ENCODE measurements at places on chromosomes 1 and 21. TPM values are rescaled to one million over a fixed set of nuclear protein-coding genes. Genes with fewer than 3 reads are reported as not detected.

GRCh38 chr1:25796811-25797458 is 3.1 kb upstream of the SELENON start:
- DNase-seq: peak; percentile 75

- no peak for DNase-seq
Measured at GRCh38 chr1:59045636-59046035, 251.3 kb upstream of the FGGY start.

DNA sequence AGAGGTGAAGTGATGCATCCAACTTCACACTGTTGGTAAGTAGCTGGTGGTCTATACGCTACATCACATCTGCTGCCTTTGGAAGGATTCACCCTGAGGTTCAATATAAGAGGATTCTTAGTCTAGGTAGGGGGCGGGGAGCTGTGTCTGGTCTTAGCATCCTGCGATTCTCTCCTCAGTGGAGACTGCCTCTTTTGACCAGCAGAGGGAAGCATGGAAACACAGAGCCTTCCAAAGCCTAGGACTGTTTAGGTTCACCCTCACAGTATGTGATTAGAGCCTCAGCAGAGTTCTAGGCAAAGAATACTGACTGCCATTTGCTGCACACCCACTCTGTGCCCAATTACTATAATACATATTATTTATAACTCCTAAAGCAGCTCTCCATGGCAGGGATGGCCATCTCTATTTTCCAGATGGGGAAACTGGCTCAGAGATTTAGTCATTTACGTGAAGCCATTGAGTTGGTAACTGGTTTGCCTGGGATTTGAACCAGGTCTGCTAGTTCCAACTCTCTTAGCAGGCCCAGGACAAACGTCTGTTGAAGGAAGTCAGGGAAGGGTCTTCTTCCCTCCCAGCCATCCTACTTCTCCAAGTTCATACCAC is 28.9 kb upstream of the EFCAB14 start:
- DNase-seq: peak; percentile 62

DNA sequence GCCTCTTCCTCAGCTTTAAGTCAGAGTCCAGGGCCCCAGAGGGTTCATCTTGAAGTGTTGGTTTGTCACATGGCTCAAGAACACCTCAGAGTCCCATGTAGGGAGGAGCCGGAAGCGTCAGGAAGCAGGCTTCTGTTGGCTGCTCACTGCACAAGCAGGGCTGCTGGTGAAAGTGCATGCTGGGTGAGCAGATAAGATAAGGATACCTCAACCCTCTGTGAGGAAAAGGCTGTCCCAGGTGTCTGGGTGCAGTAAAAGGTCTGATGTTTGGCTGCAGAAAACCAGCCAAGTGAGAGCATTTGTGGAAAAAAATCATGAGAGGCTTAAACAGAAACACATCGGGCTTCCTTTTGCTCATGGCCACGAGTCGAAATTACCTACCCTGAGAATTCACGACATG is 6.2 kb upstream of the TEX35 start:
- DNase-seq: no peak

DNA sequence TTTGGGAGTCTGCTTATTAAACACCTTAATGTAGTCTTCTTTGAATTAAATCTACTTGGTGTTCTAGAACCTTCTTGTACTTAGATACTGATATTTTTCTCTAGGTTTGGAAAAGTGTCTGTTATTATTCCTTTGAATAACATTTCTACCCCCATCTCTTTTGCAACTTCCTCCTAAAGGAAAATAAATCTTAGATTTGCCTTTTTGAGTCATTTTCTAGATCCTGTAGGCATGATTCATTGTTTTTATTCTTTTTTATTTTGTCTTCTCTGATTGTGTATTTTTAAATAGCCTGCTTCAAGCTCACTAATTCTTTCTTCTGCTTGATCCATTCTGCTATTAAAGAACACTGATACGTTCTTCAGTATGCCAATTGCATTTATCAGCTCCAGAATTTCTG is 155.9 kb upstream of the NEGR1 start:
- no peak for DNase-seq

DNA sequence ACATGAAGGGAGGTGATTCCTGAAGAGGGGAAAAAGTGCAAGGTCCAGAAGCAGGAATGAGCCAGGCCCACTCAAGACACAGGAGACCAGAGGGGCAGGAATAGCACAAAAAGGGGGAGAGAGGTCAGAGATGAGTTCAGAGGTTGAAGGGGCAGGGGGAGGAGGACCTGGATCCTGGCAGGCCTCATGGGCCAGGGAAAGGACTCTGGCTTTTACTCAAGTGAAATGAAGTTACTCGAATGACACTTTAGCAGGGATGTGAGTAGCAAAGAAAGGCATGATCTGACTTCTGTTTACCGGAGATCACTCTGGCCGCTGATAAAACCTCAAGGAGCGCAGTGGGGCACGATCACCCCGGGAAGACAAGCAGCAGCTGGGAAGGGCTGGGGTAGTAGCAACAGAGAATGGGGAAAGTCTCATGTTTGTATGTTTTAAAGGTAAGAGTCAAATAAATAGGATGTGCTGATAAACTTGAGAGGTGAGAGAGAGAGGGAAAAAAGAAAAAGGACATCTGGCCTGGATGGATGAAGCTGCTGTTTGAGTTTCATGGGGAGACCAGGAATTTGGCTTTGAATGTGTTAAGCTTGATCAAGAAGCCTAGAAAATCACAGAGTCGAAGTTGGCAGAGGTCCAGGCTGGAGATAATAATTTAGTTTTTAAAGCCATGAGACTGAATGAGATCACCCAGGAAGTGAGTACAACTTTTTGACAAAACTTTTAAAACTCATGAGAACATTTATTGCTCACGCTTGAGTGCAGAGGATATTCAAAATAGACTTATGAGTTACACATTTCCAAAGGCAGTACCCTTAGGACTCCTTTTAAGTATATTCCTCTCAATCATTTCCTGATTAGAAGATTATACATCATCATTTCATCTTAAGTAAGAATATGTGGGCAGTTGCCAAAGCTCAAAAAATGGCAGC is 156.0 kb downstream of the RERE start:
- no peak for DNase-seq

DNA sequence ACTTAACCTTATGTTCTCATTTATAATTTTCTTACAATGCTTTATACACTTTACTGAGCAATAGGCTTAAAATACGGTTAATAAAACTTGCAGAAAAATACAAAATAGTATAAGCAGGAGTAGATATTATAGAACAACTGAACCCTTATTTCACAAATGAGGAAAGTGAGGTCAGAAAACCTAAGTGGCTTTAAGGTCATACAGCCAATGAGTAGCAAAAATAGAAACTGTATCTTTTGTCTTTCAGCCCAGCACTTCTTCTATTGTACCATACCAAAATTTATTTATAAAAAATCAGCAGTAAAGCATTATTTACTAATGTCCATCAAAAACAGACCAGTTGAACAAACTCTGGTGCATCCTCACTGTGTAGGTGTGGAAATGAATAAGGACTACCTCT is 11.6 kb downstream of the FBXO42 start:
- no peak for DNase-seq

ASAP3 gene
- polyA plus RNA-seq: 32.7 TPM

ADAMTSL4 gene
- 12.4 TPM for polyA plus RNA-seq

- DNase-seq: no peak
Measured at GRCh38 chr1:91616712-91617111, 116.1 kb downstream of the CDC7 start.

DNA sequence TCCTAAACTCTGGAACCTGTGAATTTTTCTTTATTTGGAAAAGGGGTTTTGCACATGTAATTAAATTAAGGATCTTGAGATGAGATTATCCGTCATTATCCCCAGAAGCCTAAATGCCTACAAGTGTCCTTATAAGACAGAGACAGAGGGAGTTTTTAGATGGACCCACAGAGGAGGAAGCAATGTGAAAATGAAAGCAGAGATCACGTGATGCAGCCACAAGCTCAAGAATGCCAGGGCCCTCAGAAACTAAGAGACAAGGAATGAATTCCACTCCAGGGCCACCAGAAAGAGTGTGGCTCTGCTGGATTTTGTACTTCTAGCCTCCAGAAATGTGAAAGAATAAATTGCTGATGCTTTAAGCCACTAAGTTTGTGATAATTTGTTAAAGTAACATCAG is 183.6 kb upstream of the UBE2U start:
- DNase-seq: no peak

GRCh38 chr1:68188644-68189340 is 43.5 kb downstream of the WLS start:
- DNase-seq: no peak

S100A1 gene
- 26.8 TPM for polyA plus RNA-seq

DNA sequence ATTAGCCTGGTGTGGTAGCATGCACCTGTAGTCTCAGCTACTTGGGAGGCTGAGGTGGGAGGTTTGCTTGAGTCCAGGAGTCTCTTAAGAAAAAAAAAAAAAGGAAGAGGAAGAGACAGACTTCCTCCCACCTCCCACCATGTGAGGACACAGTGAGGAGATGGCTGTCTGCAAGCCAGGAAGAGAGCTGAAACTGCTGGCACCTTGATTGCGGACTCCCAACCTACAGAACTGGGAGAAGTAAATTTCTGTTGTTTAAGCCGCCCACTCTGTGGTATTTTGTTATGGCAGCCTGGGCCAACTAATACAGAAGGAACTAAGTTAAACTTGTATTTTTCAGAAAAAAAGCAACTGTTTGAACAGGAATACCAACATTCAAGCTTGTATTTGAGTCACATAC is 21.7 kb downstream of the DOP1B start:
- DNase-seq: no peak

GRCh38 chr1:7478142-7478790 is 292.8 kb upstream of the VAMP3 start:
- no peak for DNase-seq

GRCh38 chr1:243917177-243917862 is 67.3 kb upstream of the AKT3 start:
- DNase-seq: peak; percentile 32

SWT1 gene
- polyA plus RNA-seq: 8.9 TPM

AZIN2 gene
- 7.8 TPM for polyA plus RNA-seq

ALDH9A1 gene
- polyA plus RNA-seq: 121 TPM

- DNase-seq: peak; percentile 42
Measured at GRCh38 chr21:39984286-39984991, 117.2 kb downstream of the PCP4 start.

DNA sequence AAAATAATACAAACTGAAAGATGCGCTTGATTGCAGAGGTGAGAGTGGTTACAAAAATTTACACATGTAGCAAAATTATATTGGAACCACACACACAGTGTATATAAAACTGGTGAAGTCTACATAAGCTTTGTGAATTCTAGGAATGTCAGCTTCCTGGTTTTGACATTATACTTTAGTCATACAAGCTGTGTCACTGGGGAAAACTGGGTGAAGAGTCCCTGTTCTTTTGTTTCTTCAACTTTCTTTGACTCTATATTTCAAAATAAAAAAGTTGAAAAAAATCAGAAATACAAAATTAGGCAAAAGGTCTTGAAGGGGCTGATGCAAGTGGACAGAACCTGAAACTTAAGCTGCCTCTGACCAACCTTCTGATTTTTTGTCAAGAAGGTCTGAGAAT is 3.0 kb downstream of the C1QC start:
- no peak for DNase-seq

DNA sequence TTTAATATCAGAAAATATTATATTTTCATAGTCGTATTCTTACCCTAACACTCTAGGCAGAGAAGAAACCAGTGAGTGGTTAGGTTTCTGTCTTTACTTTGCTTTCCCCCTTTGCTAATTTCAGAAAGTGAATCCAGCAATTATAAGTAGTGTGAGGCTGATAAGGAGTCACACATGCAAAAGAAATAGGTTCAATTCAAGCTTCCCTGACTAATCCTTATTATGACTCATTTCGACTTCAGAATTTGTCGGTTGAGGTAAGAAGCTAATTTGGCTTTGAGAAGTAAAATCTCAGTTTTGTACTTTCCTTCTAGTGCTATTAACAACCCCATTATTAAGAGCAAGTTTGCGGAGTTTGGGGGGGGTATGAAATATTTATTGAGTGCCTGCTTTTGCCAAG is 22.4 kb downstream of the ESRRG start:
- DNase-seq: no peak

DNA sequence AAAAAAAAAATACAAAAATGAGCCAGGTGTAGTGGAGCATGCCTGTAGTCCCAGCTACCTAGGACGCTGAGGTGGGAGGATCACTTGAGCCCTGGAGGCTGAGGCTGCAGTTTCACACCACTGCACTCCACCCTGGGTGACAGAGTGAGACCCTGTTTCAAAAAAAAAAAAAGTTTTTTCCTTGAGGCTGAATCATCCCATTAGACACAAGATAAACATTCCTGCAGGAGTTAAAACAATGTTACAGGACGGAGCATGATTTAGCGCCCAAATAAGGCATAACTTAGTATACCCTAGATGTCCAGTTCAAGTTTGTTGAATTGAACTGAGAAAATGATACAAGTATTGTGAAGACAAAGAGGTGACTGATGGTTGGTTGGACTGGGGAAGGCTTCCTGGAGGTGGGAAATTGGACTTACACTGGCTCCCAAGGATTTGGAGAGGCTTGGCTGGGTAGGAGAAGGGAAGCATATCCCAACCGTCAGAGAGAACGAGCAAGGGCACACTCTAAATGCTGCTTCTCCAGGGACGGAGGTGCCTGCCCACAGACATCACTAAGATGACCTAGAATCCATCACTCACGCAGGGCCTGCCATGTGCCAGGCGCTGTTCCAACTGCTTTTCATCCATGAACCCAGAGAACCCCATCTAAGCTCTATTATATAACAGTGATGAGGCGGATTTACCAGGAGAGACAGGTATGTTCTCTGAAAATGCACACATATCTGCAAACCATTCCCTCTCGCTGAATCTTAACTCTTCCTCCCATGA is 610.6 kb downstream of the KIF26B start:
- DNase-seq: no peak

PTCH2 gene
- polyA plus RNA-seq: 4.5 TPM

DNA sequence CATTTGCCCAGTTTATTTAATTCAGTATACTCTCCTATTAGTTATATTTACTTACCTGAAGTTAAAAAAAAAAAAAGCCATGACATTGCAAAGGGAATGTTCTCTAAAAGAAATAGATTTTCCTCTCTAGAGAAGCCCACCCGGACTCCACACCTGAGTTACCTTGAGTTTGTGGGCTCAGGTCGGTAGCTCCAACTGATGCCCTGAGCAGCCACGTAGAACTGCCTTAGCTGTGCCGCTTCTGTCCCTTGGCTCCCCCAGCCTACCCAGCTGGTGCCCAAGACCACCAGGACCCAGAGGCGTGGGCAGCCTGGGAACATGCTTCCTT is 250 bp downstream of the F5 start:
- DNase-seq: no peak

DNA sequence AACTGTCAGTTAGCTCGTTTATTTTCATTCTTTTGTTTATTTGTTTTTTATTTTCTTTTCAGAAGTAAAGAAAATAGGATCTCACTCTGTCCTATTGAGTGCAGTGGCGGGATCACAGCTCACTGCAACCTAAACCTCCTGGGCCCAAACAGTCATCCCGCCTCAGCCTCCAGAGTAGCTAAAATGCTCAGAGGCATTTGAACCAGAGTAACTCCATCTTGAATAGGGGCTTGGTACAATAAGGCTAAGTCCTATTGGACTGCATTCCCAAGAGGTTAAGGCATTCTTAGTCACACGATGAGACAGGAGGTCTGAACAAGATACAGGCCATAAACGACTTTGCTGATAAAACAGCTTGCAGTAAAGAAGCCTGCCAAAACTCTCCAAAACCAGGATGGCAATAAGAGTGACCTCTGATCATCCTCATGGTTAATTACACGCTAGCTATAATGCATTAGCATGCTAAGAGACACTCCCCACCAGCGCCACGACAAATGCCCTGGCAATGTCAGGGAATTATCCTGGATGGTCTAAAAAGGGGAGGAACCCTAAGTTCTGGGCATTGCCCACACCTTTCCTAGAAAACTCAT is 13.1 kb upstream of the COP1 start:
- no peak for DNase-seq

All from right renal pelvis (tissue), 4 donors.